HS-27A (cell line): ENCODE measurements at places on chromosomes 5 and 9.

- DNase-seq = no peak
Measured at GRCh38 chr5:6162175-6162574, 216.2 kb downstream of the MED10 start.

GRCh38 chr5:158958021-158958994 is 141.4 kb downstream of the EBF1 start:
- no peak for DNase-seq

DNA sequence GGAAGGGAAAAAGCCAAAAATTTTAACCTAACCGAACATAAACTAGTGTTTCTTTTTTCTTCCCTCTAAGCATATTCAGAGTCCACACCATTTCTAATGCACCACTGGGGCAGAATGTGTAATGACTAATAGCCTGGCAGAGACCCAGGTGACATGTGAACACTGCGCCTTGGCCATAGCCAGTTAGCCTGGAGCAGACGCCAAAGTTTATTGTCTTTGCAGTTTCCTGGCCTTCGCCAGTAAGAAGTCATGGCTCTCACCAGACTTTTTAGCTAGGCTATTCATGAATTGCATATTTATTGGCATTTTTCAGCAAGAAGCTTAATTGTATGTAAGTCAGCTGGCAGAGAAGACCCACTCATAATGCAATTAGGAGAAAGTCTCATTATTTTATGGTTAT is 182.8 kb upstream of the SLC27A6 start:
- peak; percentile 31 for DNase-seq

- no peak for DNase-seq
Measured at GRCh38 chr5:10334831-10335230, 18.7 kb upstream of the MARCHF6 start.

DNA sequence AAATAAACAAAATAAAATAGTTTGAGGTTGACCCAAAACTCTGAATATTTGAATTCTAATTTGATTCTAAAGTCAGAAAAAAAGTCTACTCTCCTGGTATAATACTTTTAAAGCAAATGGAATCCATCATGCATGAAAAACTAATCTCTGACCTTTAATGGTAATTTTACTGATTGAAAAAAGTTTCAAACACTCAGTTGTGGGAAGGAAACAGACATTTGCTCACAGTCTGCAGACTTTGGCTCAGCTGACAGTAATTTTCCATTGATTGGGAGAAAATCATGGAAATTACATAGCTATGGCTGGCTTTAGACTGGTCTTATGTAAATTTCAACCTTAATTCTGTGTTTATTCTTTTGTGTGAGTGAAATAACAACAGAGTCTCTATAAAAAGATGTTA is 574.3 kb downstream of the PDE4D start:
- DNase-seq = no peak

- DNase-seq = no peak
Measured at GRCh38 chr9:37636511-37637448, 14.0 kb upstream of the FRMPD1 start.

GRCh38 chr5:73615085-73615484 is 10.9 kb upstream of the ARHGEF28 start:
- DNase-seq = no peak

DNA sequence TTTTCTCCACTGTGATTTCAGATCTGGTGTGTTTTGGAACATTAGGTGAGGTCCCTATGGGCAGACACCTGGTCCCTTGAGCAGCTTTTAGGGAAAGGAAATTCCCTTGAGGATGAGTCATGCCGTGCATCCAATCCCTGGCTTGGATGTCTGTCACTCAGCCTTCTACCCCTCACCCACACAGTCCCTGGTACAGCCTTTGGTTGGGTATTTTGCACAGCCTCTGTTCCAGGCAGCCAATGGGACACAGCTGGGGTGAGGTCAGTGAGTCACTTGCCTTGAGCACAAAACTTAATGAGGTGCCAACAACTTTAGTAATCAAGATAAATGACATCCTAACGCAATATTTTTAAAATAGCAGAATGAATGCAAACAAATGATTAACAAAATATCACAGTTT is 22.7 kb upstream of the SVEP1 start:
- DNase-seq = no peak

- no peak for DNase-seq
Measured at GRCh38 chr9:16419124-16419523, 451.3 kb downstream of the BNC2 start.
